ENCODE measurements at places on chromosomes 6 and 20. TPM values are rescaled to one million over a fixed set of nuclear protein-coding genes. Genes with fewer than 3 reads are reported as not detected.

The PTCRA gene
- total RNA-seq = not detected

The ATG5 gene
- total RNA-seq = 26.4 TPM

The RBBP8NL gene
- total RNA-seq = not detected

The TSPYL4 gene
- 9.8 TPM for total RNA-seq

The AURKA gene
- total RNA-seq = 65.8 TPM

The ID4 gene
- not detected for total RNA-seq

The DEFB129 gene
- not detected for total RNA-seq

The RAMACL gene
- 5.3 TPM for total RNA-seq

The TNFRSF6B gene
- total RNA-seq = 12.3 TPM

The SLC17A3 gene
- not detected for total RNA-seq

The HLA-DQA1 gene
- total RNA-seq = not detected

The SIGLEC1 gene
- total RNA-seq = not detected

The VSTM2L gene
- total RNA-seq = 15.6 TPM

The SULF2 gene
- total RNA-seq = 82.2 TPM

The PSMB1 gene
- total RNA-seq = 161 TPM

The HLA-DPA1 gene
- not detected for total RNA-seq

The ENPP4 gene
- total RNA-seq = 0.32 TPM

The BMP5 gene
- not detected for total RNA-seq

The FAM217B gene
- 5.6 TPM for total RNA-seq

The MEA1 gene
- 79.9 TPM for total RNA-seq

The XKR7 gene
- not detected for total RNA-seq

The CD164 gene
- 156 TPM for total RNA-seq

The BANF2 gene
- not detected for total RNA-seq

The RNF217 gene
- total RNA-seq = 22.8 TPM

The FKBP1A gene
- 209 TPM for total RNA-seq

The BPIFB4 gene
- total RNA-seq = not detected

The TRIM31 gene
- total RNA-seq = not detected

The NRSN2 gene
- total RNA-seq = 8.4 TPM

The FANCE gene
- 13.3 TPM for total RNA-seq

The SNAP25 gene
- total RNA-seq = not detected

The CENPB gene
- 54.8 TPM for total RNA-seq

The POU5F1 gene
- total RNA-seq = 2.0 TPM

The CTCFL gene
- not detected for total RNA-seq

The IP6K3 gene
- 1.7 TPM for total RNA-seq

The EEF1A2 gene
- total RNA-seq = 9.9 TPM

The SLC35F1 gene
- total RNA-seq = not detected

The LGSN gene
- total RNA-seq = not detected

The MAP1LC3A gene
- total RNA-seq = 10.7 TPM

The GINM1 gene
- total RNA-seq = 27.7 TPM
